ENCODE measurements at places on chromosomes 16 and 17.

DNA sequence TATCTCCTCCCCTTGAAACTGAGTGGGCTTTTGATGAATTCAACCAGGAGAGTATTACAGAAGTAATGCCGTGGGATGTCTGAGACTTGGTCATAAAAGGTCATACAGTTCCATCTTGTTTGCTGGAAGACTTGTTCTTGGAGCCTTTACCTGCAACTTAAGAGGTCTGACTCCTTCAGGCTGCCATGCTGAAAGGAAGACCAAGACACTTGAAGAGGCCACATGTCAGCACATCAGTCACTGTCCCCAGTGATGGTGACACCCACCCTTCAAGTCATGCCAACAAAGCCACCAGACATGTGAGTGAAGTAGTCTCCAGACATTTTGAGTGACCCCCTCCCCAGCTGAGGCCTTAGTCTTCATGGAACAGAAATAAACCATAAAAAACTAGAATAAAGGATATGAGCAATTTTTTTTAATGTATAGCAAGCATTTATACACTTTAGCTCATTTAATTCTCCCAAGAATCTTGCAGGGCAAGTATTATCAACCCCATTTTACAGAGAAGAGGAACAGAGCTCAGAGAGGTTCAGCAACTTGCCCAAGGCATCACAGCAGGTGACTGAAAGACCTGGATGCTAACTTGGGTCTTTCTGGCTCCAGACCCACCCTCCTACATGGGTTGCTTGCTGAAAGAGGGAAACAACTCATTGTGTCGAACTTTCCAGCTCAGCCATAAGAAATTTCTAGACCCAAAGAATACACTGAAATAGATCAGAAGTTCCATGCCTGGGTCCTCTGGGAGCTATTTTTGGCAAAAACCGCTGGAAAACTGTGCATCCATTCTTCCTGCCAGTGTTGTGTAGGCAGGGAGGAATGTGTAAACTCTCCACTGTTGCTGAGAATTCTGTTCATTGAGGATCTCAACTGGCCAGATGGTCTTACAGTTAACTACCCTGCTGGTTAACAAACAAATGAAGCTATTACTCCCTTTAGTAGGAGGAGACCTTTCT is 38.1 kb downstream of the SOCS1 start:
- DNase-seq, result no peak

GRCh38 chr16:7511549-7512260 is 179.1 kb downstream of the RBFOX1 start:
- DNase-seq, result no peak

- no peak for DNase-seq
Measured at GRCh38 chr17:38879878-38880665, 10.2 kb downstream of the LASP1 start.

- DNase-seq, result no peak
Measured at GRCh38 chr16:55037046-55037445, 106.4 kb downstream of the IRX5 start.

GRCh38 chr16:881219-882097 is 80.9 kb upstream of the GNG13 start:
- DNase-seq, result no peak

- no peak for DNase-seq
Measured at GRCh38 chr17:47850692-47851573, at the start of gene SP6. Gene SP6 (minus strand): TSS chr17:47851163. CDS start chr17:47848429, 2,734 bp downstream.

DNA sequence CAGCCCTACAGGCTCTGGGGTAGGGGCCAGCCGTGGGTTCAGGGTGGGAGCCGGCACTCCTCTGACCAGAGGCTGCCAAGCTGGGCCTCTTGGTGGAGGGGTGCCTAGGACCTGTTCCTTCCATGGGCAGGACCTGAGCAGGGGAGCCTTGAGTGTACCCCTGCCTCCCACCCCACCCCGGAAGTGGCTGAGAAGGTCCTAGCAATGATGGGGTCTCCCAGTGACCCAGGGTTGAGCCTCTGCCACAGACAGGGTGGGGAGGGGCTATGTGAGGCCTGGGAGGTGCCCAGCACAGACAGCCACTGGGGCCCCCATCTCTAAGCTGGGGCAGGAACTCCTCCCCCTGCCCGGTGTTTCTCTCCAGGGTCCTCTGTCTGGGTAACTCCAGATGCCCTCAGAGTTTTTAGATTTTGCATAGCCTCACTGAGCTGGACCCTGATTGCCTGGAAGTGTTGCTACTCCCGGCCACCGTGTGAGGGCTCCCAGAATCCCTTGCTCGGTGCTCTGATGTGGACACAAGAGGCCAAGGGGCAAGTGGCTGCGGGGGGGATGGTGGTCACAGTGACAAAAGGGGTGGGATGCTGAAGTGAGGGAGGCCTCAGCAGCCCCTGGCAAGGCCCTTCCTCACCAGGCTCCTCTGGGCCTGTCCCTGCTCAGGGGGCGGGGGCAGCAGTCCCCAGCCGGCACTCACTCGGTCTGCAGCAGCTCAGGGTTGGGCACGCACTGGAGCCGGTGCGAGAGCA is 6.4 kb upstream of the MTSS2 start:
- DNase-seq, result no peak

GRCh38 chr17:7043497-7044198 is at the start of gene SLC16A11:
Gene SLC16A11 (minus strand): TSS chr17:7044092. CDS start chr17:7043513, 579 bp downstream.
- no peak for DNase-seq

GRCh38 chr16:31202414-31203375 is at the start of gene PYCARD:
Gene PYCARD (minus strand): TSS chr16:31202760. CDS start chr16:31202690, 70 bp downstream.
- no peak for DNase-seq

- DNase-seq, result no peak
Measured at GRCh38 chr17:62693616-62694409, 66.3 kb downstream of the MRC2 start.

- DNase-seq, result no peak
Measured at GRCh38 chr17:31413081-31413799, 21.8 kb downstream of the RAB11FIP4 start.

DNA sequence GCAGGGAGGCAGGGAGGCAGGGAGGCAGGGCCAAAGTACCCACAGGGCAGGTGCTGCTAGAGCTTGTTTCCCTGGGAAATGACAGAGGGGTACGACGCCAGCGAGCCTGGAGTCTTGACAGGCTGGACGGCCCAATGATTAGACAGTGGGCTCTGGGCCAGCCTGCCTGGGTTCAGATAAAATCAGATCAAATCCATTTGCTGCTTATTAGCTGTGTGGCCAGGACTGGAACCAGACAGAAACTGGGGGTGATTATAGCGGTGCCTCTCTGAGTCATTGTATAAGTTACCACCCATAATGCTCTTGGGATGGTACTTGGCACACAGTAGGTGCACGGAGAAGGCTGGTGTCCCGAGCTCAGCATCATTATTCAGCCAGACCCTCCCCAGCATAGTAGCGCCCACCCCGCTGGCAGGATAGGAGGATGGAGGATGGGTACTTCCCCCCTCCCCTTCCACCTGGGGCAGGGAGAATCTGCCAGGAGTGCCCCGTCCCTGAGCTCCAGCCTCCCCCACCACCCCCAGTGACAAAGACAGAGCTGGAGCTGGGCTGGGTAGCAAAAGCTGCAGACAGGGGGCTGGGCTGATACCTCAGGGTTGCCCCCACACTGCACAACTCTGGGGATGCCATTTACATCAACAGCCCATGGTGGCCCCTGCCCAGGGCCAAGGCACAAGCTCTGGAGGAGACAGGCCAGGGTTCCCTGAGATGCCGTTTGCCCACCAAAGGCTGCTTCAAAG is 77.6 kb upstream of the TNRC6C start:
- no peak for DNase-seq

- no peak for DNase-seq
Measured at GRCh38 chr17:60135951-60136666, 13.7 kb upstream of the CA4 start.

DNA sequence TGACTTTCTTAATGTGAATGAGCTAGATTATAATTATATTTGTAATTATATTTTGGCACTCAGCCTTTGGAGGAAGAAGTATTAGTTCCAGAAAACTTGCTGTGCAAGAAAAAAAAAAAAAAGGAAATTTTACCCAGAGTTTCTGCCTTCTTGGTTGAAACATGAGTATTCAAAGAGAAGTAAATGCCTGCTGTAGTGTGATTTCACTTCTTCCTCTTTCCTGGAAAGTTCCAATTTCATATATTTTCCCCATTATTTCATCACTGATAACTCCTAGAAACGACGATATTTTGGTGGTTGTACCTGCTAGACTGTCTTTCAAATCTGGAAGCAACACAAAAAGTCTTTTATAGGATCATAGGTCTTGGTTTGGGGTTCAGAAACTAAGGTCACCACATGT is 20.4 kb upstream of the MPHOSPH6 start:
- no peak for DNase-seq

DNA sequence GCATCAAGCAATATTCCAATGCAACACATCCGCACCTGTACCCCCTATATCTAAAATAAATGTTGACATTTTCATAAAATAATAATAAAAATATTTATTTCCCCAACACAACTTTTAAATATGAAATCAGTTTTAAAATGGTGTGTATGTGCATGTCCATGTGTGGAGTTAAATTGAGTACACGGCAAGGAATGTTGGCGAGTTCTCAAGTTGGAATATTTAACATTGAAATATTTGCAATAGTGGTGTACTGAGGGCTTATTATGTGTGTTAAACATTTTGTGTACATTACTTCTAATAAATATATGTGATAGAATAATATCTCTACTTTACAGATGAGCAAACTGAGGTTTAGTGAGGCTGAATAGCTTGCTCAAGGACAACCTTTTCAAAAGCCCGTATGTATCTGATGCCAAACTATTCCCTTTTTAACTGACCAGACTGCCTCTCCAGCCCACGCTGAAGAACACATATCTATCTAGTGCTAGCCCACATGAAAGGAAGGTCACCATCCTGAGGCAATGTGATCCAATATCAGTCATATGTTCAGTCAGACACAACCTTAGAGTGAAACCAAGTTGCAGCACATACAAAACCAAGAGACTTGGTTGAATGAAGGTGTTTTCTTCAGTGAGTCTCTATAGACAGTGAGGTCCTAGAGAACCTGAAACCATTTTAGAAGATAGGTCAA is 192.2 kb upstream of the CDH11 start:
- DNase-seq, result no peak

All from SK-N-MC (cell line).